ENCODE measurements at places on chromosomes 16 and 17.

DNA sequence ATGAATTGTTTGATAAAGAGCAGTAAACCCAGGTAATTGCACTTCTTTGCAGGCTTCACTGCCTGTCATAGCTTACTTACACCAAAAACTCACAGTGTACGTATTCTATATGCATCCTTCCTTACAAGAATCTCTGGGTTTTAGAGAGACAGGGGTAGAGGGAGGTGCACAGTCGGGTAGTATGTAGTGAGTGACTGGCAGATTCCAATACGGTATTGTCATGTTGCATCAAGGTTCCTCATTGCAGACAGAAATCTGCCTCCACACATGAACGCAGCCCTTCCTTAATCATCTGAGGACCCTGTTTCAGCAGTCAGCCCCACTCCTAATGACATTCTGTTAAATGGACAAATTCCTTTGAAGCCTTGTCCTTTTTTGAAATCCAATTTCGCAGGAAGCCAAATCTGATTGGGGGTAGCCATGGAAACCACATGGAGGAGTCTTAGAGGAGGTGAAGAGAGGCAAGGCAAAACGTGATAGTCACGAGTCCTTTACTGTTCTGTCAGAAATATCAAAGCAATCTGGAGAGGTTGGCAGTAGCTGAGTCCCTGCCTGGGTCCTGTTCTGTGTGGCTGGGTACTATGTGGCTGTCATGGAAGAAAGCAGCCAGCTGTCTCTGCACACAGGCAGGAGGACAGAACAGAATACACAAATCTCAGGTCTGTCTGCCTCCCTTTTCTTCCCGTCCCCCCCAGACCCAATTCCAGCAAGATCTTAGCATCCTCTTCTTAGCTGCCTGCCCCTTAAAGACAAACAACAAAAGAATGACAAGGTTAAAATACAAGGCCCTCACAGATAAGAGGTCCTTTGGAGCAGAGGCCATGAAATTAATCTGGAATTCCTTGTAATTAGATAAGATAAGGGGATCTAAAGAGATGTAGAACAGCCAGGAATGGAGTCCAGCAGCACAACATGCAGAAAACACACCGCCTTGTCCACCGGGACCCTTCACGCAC lies 3.1 kb upstream of the SKAP1 start:
- no peak for DNase-seq

- no peak for DNase-seq
These were observed 637 bp downstream of the PLCG2 start for GRCh38 chr16:81779536-81780320.

GRCh38 chr16:22674832-22675191 lies 139.2 kb upstream of the HS3ST2 start:
- DNase-seq: no peak

GRCh38 chr17:15124264-15124595 lies 140.9 kb downstream of the PMP22 start:
- no peak for DNase-seq

Data from CD4-positive, alpha-beta T cell treated with Interleukin-15 for 4 hours (primary cell).